ENCODE measurements at places on chromosomes 7 and 10. TPM values are rescaled to one million over a fixed set of nuclear protein-coding genes. Genes with fewer than 3 reads are reported as not detected.

DNA sequence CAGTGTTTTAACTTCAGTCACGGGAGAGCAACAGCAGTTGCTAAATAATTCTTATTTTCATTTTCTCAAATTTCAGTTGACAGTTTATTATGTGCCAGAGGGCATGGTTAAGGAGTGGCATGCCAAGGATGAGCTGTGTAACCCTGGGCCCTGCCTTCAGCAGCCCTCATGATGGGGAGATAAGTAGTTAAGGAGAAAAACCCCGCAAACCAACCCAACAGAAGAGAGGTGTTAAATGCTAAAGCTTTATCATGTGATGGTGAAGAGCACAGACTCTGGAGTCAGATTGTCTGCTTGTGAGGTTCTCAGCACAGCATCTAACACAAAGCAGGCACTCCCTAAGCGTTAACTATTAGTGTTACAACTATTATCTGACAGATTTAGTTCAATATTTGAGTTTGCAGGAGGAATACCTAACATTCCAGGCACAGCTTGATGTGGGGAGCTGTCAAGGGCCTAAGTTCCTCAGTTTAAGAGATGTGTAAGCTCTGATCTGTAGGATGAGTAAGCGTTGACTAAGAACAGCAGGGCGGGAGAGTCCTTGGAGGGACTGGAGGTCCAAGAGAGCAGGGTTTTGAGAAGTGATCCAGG, 29.6 kb downstream of the STAM start:
- H3K4me1 ChIP-seq: peaks cover 54% of the 10 kb centered on the region
- no peaks in the 10 kb centered on the region for H3K36me3 ChIP-seq

- DNase-seq: no peak
- H3K27ac ChIP-seq: no peak overlapping the region
- no peaks in the 10 kb centered on the region for H3K4me1 ChIP-seq
- no peaks in the 10 kb centered on the region for H3K27me3 ChIP-seq
- H3K36me3 ChIP-seq: no peaks in the 10 kb centered on the region
Observed at GRCh38 chr7:36763132-36763816, 39.0 kb upstream of the AOAH start.

OPN1SW gene
- not detected for total RNA-seq

DNA sequence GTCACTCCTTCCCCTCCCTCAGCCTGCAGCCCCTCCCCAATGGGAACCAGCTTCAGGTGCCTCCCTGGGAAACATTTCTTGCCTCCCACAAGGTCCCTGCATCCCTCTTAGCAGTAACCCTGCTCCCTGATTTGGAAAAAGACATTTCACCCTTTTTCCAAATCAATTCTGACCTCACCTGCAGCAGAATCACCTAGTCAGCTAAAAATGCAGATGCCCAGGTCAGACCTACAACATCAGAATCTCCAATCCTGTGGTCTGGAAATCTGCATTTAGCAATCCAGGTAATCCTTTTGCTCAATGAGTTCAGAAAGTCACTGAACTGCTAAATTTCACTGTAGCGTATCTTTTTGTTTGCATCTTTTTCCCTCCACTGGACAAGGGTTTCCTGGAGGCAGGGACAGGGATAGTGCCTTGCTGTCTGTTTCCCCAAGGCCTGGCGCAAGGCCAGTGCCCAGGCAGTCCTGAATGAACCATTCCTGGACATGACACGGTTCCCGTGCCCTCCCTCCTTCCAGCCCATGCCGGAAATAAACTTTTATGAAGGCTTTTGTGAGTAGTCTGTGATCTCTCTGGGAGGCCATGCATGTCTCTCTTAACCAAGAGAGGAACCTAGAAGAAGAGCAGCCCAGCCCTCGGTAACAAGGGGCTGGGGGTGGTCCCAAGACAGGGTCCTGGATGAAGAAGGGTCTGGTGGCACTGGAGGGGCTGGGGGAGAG, 44.0 kb downstream of the COL13A1 start:
- no peaks in the 10 kb centered on the region for H3K36me3 ChIP-seq
- no peak overlapping the region for H3K27ac ChIP-seq

DNA sequence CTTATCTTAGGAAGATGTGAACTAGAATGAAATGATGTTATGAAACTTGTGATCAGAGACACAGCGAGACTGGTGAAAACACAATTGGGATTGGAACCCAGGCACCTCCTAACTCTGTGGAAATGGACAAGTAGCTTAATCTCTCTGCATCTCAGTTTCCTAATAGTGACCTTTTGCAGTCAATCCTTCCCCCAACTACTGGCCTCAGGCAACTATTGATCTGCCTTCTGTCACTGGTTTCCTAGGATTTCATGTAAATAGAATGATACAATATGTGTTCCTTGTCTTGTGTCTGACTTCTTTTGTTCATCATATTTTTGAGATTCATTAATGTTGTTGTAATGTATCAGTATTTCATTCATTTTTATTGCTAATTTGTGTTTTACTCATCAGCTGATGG, 341.7 kb downstream of the REEP3 start:
- H3K27me3 ChIP-seq: no peaks in the 10 kb centered on the region
- no peaks in the 10 kb centered on the region for H3K36me3 ChIP-seq
- H3K4me3 ChIP-seq: no peak overlapping the region

DNA sequence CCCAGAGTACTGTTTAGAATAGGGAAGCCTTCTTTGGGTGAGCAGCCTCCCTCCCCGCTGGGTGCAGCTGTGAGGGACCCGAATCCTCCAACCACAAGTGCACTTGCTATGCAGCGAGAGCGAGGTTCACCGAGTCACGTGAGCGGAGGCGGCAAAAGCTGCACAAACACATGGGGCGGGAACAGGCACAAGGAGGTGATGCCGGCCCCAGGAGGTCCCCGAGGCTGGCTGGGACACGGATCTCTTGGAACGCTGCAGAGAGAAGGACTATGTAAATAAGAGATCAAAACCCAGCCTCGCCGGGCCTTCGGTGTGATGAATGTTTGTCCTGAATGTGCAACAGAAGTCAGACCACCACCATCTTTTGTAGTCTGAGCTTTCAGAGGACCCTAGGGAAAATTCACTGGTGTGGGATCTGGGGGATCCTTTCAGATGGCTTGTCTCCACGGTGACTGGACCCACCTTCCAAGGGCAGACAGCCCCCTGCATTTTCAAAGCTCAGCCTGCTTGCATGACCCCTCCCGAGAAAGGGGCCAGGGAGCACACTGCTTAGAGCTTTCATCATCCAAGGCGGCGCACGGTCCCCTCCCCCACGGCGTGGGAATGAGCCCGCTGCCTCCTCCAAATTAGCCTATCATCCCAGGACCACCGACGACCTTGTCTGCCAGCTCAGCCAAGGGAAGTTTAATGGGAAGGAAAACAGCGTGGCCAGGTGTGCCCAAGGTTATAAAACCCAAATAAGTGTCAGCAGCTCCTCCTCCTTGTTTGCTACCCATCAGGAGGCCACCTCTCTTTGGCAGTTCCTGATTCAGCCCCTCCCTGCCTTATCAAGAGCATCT, 327.7 kb downstream of the CXCL12 start:
- H3K36me3 ChIP-seq: no peaks in the 10 kb centered on the region
- no peak for DNase-seq
- H3K4me1 ChIP-seq: no peaks in the 10 kb centered on the region
- H3K4me3 ChIP-seq: no peak overlapping the region

ZNF503 gene
- 0.12 TPM for total RNA-seq

GRCh38 chr7:27677912-27678612, 15.4 kb upstream of the HIBADH start:
- H3K27ac ChIP-seq: no peak overlapping the region
- H3K36me3 ChIP-seq: no peaks in the 10 kb centered on the region
- no peak overlapping the region for H3K4me3 ChIP-seq

APBB1IP gene
- total RNA-seq: 106 TPM

DNA sequence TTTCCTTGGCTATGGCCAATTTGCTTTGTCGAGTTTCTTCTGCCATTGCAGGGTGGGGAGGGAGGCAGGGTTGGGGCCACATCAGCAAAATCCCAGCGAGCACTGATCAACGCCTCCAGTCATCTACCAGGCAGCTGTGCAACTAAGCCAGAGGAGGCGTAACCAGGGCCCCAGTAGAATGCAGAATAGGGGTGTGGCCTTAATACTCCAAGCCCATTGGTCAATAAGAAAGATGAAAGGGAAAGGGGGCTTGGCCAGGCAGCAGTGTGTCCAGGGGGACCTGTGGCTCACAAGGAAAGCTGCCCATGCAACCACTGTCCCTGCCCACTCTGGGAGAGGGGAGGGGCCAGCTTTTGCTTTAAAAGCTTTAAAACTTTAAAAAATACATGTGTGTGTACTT, 21.5 kb upstream of the GGCT start:
- H3K27ac ChIP-seq: no peak overlapping the region
- no peaks in the 10 kb centered on the region for H3K36me3 ChIP-seq
- DNase-seq: no peak
- H3K4me1 ChIP-seq: no peaks in the 10 kb centered on the region

DNA sequence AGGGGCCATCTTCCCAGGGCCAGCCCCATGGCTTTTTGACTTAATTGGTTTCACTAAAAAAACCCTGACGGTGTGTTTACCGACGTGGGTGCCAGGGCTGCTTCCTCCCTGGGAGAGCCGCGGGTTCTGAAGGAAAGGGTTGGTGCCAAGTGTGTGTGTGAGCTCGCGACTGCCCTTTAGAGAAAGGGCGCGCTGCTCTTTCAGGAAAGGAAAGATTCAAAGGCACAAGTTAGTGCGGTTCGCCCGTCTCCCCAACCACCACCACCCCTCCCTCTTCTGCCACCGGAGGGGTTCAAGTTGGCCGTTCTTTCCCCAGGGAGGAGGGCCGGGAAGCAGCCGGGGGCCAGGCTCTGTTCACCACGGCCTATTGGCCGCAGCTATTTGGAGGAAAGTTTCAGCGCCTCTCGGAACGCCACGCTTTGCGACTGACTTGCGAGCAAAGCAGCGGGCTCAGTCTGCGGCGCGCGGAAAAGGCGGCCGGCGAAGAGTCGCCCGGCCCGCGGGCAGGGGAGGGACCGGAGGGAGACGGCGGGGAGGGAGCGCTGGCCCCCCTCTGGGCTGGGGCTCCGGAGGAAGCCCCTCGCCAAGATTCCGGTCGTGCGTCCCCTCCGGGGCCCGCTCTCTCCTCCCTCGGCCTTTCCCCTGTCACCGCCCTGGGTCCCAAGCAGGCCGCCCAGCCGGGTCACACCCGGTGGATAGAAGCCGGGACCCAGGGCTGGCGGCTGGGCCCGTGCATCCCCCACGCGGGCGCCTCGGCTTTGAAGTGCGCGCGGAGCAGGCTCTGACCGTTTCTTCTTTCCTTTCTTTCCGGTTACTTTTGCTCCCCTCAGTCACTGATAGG, 165.9 kb upstream of the PPP1R3A start:
- H3K36me3 ChIP-seq: no peaks in the 10 kb centered on the region
- peaks cover 48% of the 10 kb centered on the region for H3K4me1 ChIP-seq
- no peak overlapping the region for H3K27ac ChIP-seq
- H3K4me3 ChIP-seq: peak overlapping the region; percentile 52
- no peak for DNase-seq

C10orf67 gene
- not detected for total RNA-seq

DNA sequence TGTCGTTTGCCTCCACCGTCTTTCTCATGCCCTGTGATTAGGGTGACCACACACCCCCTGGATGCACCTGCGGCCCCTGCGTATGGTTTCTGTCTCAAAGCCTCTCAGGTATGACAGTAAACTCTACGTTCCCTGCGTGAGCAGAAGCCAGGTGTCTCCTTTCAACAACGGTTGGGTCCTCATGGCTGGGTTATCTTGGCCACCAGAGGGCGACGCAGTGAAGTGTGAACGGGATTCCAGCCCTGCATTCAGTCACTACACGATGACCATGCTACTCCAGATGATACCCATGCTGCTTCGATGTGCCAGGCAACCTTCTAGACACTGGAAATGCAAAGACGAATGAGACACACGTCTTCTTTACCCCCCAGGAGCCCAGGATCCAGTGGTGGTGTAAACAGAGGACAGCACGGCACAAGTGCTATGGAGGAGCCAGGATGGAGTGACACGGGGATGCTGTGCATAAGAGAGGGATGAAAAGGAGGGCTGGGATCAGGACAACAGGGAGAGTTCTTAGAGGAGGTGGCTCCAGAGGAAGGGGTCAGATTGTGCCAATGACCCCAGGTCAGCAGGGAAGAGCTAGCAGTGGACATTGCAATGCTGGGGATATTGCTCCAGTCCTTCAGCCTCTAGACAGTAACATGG, 228.1 kb upstream of the PFKP start:
- no peak overlapping the region for H3K4me3 ChIP-seq
- H3K27ac ChIP-seq: no peak overlapping the region
- no peaks in the 10 kb centered on the region for H3K36me3 ChIP-seq
- no peak for DNase-seq
- H3K27me3 ChIP-seq: no peaks in the 10 kb centered on the region

DNA sequence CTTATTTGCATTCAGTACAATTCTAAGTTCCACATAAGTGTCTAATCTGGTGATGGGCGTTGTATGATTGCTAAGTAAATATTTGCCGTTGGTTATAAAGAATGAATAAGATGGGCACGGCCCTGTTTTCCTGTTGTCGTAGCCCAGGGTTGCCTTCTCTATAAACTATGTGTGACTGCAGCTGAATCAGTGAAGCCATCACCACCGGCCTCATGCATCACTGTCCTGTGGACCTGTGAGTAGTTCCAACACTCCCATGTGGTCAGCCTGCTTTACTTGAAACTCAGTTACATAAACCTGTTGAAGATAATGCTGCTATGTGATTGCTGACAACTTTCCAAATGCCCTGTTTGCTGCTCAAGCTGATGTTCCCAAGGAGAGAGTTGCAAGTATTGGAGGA, 21.6 kb upstream of the KLF6 start:
- H3K36me3 ChIP-seq: no peaks in the 10 kb centered on the region
- DNase-seq: peak; percentile 46
- peak overlapping the region; percentile 99 for H3K27ac ChIP-seq
- H3K4me3 ChIP-seq: peak overlapping the region; percentile 5

DNA sequence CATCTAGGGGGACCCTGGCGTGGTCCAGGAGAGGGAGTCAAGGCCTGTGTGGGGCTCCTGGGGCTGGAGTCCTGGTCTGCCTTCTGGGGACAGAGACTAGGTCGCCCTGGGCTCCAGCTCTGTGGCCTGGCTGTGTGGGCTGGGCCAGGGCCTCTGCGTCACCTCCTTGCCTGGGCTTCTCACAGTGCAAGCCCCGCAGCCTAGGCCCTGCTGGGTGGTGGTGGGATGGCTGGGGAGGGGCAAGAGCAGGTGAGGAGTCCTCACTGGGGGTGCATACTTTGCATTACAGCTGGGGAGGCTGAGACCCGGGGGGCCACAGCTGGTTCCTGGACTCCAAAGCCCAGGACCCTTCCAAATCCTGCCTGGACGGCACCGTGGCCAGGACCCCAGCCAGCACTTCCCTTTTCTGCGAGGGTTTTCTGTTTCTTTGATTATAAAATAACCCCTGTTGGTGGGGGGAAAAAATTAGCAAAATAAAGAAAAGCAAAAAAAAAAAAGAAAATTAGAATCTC, 23.5 kb downstream of the PWWP2B start:
- DNase-seq: no peak
- H3K4me3 ChIP-seq: no peak overlapping the region
- H3K36me3 ChIP-seq: no peaks in the 10 kb centered on the region
- H3K27ac ChIP-seq: no peak overlapping the region
- no peaks in the 10 kb centered on the region for H3K27me3 ChIP-seq

PAPOLB gene
- total RNA-seq: not detected

TMEM213 gene
- total RNA-seq: not detected
